ENCODE measurements at places on chromosomes 6 and 20. TPM values are rescaled to one million over a fixed set of nuclear protein-coding genes. Genes with fewer than 3 reads are reported as not detected.

DNA sequence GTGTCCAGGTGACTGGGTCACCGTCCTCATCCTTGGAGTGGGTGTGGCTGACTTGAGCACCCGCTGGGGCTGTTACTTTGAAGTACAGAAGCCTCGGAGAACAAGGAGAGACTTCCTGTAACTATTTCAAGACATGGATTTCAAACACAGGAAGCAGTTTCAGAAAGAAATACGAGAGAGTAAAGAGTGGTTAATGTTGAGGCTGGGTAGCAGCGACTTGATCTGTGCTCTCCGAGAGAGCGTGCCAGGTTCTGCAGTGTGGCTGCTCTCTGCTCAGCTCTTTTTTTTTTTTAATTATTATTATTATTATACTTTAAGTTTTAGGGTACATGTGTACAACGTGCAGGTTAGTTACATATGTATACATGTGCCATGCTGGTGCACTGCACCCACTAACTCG lies 17.5 kb upstream of the EFCAB8 start:
- ATAC-seq: no peak

GRCh38 chr6:168507297-168507696 lies 66.3 kb downstream of the SMOC2 start:
- no peak for ATAC-seq

DNA sequence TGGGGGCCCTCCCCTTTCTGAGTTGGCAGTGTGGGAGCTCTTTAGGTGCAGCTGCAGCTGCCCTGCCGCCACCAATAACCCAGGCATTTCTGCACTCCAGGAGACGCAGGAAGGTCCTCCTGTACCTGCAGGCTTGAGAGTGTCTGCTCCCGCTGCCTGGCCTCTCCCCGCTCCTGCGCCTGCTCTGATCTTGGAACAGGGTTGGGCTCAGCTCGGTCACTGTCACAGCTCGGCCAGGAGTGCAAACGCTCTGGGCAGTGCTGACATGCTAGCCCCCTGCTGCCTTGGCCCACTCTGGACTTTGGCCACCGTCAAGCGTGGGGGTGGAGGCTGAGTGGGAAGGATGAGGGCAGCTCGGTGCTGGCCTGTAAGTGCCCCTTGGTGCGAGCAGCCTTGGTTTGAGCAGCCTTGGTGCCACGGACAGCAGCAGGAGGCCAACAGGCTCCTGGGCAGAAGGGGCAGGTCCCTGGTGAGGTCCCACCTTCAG lies 738.1 kb upstream of the GJE1 start:
- no peak for ATAC-seq

DNA sequence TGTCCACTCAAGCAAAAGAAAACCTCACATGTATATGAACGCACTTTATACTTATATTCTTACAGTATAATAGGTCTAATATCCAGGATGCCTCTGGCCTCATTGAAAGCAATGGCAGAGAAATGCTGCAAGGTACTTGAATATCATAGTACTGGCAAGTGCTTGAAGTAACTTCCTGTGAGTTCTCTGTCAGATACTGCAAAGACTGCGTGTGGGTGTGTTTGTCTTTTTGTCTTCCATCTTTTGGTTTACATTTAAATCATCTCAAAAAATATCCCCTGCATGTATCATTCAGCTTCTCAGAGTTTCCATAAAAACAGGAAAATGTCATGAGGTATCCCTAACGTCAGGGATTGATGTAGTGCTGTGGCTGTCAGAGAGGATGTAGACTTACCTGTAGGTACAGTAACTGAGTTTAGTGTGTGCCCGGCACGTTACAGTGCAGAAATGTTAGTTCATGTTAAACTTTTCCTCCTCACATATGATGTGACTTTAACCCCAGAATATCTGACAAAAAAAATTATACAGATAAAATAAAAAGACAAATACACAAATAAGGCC lies 184.3 kb downstream of the DST start:
- no peak for ATAC-seq

GRCh38 chr6:106611030-106611429 lies 18.3 kb downstream of the RTN4IP1 start:
- ATAC-seq: no peak

DNA sequence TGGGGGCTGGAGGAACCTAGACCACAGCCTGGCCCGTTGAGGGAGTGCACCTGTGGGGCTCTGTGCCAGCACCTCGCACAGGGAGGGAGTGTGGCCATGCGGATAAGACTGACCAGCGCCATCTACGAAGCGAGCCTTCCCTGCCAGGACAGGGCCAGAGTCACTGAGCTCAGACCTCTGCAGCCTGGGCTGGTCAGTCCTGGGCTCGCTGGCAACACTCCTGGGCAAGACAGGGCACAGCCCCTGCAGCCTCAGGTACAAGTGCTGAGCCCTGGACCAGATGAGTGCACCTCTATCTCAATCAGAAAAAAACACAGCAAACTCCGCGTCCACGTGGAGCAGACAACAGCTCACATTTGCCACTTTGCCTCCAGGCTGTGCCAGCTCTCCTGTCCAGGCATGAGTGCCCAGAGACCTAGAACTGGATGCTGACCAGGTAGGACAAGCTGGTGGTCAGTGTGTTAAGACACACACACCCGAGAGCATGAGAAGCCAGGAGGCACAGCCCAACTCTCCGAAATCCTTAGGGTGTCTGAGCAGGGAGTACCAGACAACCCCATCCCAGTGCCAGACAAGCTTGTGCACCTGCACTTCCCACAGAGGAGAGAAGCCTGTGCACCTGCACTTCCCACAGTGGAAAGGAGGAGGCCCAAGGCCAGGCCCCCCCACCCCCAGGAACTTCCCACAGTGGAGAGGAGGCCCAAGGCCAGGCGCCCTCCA lies 4.9 kb downstream of the ARFRP1 start:
- ATAC-seq: no peak

DNA sequence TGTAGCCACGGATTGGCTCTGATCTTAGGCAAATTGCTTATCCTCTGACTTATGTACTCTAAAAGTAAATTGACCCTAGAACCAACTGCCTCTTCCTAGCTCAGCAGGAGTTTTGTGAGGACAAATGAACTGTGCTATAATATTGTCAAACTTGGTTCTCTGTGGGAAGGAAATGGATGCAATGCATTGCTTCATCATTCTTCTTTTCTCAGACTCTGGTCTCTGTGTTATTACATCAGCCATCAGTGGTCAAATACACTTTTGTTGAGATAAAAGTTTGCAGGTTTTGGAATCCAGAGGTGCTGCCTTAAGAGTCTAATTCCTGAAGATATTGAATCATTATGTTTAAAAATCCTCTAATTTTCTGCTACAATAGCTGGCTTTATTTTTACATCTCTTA lies 64.9 kb downstream of the SLC24A3 start:
- no peak for ATAC-seq

DNA sequence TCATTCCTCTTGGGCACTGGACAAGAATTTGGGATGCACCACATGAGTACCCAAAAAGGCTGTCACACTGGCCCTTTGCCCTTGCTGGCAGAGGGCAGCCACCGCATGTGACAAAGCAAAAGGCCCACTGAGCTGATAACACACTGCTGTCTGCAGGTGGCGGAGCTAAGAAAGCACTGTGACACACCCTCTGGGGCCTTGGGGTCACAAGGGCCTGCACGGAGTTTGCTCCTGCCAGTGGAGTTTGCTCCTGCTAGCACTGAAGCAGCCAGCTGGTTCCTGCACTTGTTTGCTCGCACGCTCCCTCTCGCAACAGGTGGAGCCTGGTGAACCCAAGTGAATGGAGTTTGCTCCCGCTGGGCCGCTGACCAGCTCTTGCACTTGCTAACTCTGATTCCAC lies 132.6 kb downstream of the LCA5 start:
- ATAC-seq: no peak

- no peak for ATAC-seq
Observed at GRCh38 chr20:56212091-56212490, 36.4 kb upstream of the MC3R start.

- ATAC-seq: no peak
Observed at GRCh38 chr6:14784596-14785492, 461.0 kb upstream of the JARID2 start.

DNA sequence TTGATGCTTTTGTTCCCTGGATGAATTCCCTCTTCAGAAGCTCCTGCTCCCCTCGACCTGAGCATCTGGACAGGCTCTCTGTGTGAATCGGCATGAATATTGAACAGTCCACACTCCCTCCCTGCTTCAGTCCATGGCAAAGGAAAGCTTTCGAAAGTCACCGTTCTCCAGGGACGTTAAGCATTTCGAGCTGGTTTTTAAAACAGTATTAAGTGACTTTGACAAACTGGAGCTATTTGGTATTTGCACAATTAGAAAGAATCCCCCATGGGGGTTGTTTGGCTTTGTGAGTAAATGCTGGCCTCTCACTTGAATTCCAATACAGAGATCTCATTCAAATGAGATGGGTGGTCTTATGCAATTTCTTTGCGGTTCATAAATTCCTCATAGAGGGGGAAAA lies 85.3 kb upstream of the TIAM2 start:
- peak; percentile 73 for ATAC-seq

DNA sequence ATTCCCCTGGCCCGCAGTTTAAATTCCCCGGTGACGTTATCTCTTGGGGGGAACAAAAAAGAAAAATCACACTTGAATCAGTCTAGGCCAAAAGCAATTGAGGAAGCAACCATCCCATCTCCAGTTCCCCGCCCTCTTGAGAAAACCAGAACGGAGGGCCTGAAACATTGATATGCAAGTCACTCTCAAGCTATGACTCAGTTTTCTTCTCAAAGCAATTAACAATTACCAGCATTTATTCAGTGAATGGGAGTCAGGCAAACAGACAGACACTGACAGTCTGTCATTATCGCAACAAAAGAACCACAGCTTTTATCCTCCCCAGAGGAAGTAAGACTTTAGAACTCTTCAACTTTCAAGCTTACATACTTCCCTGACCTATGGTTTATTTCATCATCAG lies 100.9 kb downstream of the OPRM1 start:
- ATAC-seq: peak; percentile 94

DNA sequence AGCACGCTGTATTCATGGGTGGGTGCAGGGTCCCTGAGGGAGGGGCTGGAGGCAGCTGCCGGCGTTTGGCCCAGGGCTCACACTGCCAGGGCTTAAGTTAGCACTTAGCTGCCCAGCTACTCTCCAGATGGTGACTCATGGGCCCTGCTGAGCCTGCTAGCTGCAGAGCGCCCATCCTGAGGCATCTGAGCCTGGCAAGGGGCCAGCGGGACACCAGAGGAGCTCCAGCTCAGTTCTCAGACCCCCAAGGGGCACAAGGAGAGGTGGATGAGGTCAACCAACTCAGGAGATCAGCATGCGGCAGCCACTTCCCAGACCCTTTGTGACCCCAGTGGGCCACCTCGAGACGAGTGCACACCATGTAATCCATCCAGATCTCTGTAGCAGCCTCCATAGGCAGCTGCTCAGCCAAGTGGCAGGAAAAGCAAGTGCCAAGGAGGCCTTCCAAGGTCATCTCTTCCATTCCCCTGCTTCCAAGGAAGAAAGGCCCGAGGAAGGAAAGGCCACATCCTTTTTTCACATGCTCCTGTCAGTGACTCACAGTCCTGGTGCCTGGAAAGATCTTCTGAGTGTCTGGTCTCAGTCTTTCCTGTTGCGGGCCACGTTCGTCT lies 35.3 kb downstream of the FOXP4 start:
- ATAC-seq: no peak

GRCh38 chr20:50572938-50573777 lies 63.0 kb downstream of the PTPN1 start:
- ATAC-seq: peak; percentile 60

GRCh38 chr20:62511300-62511914 lies 35.6 kb upstream of the GATA5 start:
- ATAC-seq: no peak

DNA sequence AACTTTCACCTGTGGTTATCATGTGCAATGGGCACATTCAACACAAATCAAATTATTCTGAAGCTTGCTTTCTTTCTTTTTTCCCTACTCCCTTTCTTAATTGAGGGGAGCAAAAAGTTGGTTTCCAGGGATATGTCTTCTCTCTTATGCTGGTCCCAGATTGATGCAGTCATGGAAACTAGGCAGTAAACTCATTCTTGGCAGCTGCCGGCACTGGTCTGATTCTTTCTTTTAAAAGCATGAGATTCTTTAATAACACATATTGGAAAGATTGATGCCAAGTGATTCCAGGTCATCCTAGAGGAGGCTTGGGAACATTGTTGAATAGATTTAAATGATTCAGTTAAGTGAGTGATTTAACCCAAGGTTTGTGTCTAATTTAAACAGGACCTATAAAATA lies 29.0 kb downstream of the PTPRA start:
- no peak for ATAC-seq

GRCh38 chr6:108465098-108465495 lies 95.6 kb upstream of the FOXO3 start:
- ATAC-seq: no peak

GRCh38 chr6:105967917-105968602 lies 118.1 kb upstream of the PRDM1 start:
- no peak for ATAC-seq

GRCh38 chr6:10149603-10150002 lies 265.3 kb downstream of the TFAP2A start:
- ATAC-seq: no peak

GRCh38 chr6:137159912-137160311 lies 13.5 kb downstream of the IL22RA2 start:
- ATAC-seq: no peak

GRCh38 chr20:34922654-34923381 lies 32.8 kb downstream of the GSS start:
- no peak for ATAC-seq

- no peak for ATAC-seq
Observed at GRCh38 chr6:37867756-37868446, 48.4 kb downstream of the ZFAND3 start.

DNA sequence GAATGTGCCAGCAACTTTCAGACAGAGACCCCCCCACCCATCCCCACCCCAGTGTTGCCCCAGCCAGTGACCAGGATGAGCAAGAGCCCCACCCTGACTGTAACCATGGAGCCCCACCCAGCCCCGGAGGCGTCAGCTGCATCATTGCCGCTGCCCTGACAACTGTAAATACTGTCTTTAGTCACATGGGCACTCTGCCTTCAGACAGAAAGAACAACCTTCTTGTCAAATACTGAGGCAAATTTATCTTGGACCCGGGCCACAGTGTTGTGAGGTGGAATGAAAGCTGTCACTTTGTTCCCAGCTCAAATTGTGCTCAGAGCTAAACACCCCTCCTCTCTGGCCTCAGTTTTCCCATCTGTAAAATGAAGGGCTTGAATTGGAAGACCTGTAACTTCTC lies 23.7 kb downstream of the MOCS3 start:
- peak; percentile 62 for ATAC-seq

GRCh38 chr6:11414176-11414963 lies 123.2 kb upstream of the TMEM170B start:
- no peak for ATAC-seq

GRCh38 chr6:16018626-16019025 lies 110.3 kb upstream of the MYLIP start:
- ATAC-seq: no peak

- no peak for ATAC-seq
Observed at GRCh38 chr20:63128956-63129355, 87.0 kb downstream of the YTHDF1 start.

Gene RBPJL
- 0.93 TPM for total RNA-seq

Gene CUL7
- 22.6 TPM for total RNA-seq

Gene JPH2
- total RNA-seq: 0.28 TPM

Gene BMP2
- 1.8 TPM for total RNA-seq

Gene SPTLC3
- 2.7 TPM for total RNA-seq

Gene PTGIS
- 1.2 TPM for total RNA-seq

Gene MTCH1
- 158 TPM for total RNA-seq

Gene CDSN
- not detected for total RNA-seq

Gene TPBG
- 20.5 TPM for total RNA-seq

Gene ADGRF5
- total RNA-seq: not detected

Gene PNPLA1
- 0.11 TPM for total RNA-seq

Gene TRIM31
- not detected for total RNA-seq

Gene BACH2
- total RNA-seq: 0.99 TPM

Gene MROH8
- total RNA-seq: 6.6 TPM

Gene BTNL2
- total RNA-seq: 0.17 TPM

Gene PRDM1
- total RNA-seq: 0.67 TPM

Gene C20orf144
- total RNA-seq: 1.6 TPM

Gene PPP1R16B
- total RNA-seq: 0.14 TPM

Gene DNAAF9
- 7.9 TPM for total RNA-seq

Gene SEL1L2
- total RNA-seq: not detected
